Frontal cortex (tissue), 4 donors: ENCODE measurements at places on chromosomes 7 and 10. TPM values are rescaled to one million over a fixed set of nuclear protein-coding genes. Genes with fewer than 3 reads are reported as not detected.

DNA sequence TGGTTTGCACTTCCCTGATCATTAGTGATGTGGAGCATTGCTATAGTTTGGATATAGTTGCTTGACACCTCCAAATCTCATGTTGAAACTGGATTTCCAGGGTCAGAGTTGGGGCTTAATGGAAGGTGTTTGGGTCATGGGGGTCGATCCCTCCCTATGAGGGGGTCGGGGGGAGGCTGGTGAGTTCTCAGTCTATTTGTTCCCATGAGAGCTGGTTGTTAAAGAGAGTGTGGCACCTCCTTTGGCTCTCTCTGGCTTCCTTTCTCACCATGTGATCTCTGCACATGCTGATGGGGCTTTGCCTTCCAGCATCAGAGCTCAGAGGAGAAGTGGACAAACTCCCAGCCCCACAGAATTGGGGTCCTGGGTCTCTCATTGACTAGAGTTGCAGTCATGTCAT, 36.8 kb upstream of the BAMBI start:
- no peak for DNase-seq

Gene CNTNAP2
- total RNA-seq, result 110 TPM

GRCh38 chr7:136618818-136619217, 249.6 kb upstream of the CHRM2 start:
- no peak for DNase-seq

DNA sequence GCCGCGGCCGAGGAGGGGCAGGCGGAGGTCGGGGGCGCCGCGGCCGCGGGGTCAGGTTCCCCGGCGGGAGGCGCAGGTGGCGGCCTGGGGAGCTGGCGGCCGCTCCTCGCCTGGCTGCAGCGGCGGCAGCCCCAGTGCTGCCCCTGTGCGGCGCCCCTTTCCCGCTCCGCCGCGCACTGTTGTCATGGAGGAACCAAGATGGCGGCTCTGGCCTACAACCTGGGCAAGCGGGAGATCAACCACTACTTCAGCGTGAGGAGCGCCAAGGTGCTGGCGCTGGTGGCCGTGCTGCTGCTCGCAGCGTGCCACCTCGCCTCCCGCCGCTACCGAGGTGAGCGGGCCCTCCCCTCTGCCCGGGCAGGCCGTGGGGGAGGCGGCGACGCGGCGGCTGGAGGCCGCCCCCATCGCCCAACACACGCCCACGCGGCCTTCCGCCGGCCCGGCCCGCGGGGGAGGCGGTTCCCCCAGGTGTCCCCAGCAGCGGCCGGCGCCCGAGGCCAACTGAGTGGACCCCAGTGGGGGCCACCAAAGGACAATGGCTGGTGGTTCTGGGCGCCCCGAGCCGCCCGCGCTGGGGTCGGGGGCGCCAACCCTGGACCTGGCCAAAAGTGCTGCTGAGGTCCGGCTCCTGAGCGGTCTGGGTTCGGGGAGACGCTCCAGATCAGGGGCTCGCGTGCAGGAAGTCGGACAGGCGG, 425 bp downstream of the CASD1 start:
- DNase-seq, result peak; percentile 90

- DNase-seq, result no peak
Observed at GRCh38 chr10:63467841-63468240, 2.1 kb upstream of the JMJD1C start.

- no peak for DNase-seq
Observed at GRCh38 chr7:904847-905246, 28.5 kb downstream of the GET4 start.
